ENCODE measurements at places on chromosomes 5 and 9.

- no peak for DNase-seq
Observed at GRCh38 chr5:135355169-135355568, 43.9 kb downstream of the MACROH2A1 start.

GRCh38 chr5:41925555-41925951 lies 472 bp downstream of the FBXO4 start:
- no peak for DNase-seq

- DNase-seq = no peak
Observed at GRCh38 chr5:147601652-147602051, 91.8 kb upstream of the DPYSL3 start.

DNA sequence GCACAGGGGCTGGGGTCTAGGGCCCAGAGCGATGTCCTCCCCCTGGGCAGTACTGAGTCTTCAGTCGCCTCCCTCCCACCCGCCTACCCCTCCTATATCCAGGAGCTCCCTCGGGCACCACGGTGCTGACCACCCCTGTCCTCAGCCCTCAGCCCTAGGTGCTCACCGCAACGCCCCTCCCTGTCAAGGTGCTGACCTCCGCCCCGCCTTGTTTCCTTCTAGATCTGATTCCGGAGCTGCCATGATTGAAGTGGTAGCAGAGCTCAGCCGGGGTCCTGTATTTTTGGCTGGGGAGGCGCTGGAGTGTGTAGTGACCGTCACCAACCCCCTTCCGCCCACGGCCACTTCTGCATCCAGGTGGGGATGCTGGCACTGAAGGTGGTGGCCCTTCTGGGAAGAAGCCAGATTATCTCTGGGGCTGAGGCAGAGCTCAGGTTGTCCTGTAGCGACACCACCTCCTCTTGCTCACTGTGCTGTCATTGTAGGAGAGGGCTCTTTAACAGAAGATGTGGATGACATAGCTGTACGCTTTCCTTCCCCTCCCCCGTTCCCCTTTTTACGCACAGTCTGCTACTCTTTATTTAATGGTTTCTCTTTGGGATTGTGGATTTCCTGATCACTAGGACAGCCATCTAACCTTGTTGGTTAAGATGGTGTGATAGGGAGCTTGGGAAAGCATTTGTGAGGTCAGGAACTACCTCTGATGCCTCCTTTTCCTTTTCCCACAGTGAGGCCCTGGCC lies 598 bp downstream of the RGP1 start:
- DNase-seq = no peak

- DNase-seq = no peak
Observed at GRCh38 chr9:111815285-111816070, 20.7 kb upstream of the SHOC1 start.

GRCh38 chr5:129656952-129657351 lies 90.9 kb upstream of the MINAR2 start:
- DNase-seq = no peak

- no peak for DNase-seq
Observed at GRCh38 chr9:121295662-121296191, 27.8 kb downstream of the GSN start.

GRCh38 chr5:138754699-138755057 lies 1.5 kb downstream of the CTNNA1 start:
- DNase-seq = no peak

All from HFF-Myc (cell line).